ENCODE measurements at places on chromosomes 3 and 15.

- DNase-seq: no peak
These were observed 34.8 kb downstream of the GPR176 start for GRCh38 chr15:39885099-39885777.

- DNase-seq: no peak
These were observed 61.6 kb downstream of the TMEM39A start for GRCh38 chr3:119401503-119402440.

GRCh38 chr3:193452338-193452737 lies 73.8 kb upstream of the ATP13A5 start:
- DNase-seq: no peak

GRCh38 chr3:66431494-66431893 lies 69.3 kb downstream of the LRIG1 start:
- DNase-seq: no peak

DNA sequence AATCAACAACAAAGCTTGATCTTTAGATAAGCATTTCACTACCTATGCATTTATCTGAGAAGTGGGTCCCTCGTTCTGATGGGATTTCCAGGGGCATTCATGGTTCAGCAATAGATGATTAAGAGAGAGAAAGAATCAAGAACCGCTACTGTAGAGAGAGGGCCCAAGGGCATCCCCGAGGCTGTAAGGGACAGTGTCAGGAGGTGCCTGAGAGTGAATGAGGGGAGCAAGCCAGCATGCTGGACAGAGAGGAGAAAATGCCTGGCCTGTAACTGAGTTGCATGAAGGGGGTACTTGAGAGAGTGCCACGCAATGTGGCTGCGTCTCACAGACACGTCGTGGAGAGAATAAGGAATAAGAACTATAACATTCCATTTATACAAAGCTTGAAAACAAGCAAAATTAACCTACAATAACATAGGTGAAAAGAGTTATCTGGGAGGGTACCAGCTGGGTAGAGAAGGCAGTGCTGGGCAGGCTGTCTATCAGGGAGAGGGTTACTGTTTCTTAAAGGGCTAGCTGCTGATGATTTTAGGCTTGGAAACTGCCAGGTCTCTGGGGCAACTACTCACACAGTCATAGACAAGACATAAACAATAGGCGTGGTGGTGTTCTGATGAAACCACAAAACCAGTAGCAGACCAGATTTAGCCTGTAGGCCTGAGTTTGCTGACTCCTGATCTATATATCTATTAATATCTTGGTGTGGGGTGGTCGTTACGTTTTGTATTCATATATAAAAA lies 374.6 kb upstream of the CFAP20DC start:
- no peak for DNase-seq

DNA sequence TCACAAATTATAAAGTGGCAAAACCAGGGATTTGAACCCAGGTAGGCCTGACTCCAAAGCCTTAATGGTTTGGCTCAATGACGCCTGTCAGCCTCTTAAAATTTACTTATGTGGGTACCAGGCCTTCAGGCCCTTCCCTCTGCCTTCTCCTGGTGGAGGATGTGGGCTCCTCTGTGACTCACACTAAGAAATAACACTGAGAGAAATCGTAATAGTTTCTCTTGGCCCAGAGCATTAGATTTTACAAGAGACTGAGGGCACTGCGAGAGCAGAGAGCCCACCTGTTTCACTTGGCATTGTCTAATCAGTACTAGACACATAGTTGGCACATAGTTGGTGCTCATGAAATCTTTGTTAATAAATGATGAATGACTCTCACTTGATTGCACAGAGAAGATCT lies 505.2 kb downstream of the SHQ1 start:
- DNase-seq: peak; percentile 76

DNA sequence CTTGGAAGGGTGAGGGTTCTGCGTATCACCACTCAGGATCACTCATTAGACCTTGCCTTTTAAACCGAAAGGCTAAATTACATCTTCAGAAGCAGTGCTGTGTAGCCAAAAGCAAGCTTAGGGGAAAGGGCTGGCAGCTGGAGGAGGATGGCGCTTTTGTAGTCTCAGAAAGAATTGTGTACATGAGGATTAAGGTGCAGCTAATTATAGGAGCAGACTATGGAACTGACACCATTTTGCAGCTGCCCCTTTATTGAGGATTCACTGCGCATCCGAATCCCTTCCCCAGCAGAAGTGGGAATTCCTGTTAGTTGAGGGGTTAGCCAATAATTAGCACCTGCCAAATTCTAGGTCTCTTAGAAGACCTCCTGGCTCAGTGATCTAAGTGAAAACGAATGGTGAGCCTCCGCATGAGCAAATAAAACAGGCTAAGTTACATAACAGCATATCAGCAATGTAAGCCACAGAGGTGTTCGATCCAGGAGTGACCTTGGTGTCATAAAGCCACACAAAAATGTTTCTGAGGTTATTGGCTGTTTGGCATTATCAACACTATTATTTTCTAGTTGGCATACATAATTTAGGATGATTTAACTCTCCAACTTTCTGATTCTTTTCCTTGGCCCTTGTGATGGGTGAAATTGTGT lies 42.6 kb upstream of the SEMA6D start:
- DNase-seq: no peak

DNA sequence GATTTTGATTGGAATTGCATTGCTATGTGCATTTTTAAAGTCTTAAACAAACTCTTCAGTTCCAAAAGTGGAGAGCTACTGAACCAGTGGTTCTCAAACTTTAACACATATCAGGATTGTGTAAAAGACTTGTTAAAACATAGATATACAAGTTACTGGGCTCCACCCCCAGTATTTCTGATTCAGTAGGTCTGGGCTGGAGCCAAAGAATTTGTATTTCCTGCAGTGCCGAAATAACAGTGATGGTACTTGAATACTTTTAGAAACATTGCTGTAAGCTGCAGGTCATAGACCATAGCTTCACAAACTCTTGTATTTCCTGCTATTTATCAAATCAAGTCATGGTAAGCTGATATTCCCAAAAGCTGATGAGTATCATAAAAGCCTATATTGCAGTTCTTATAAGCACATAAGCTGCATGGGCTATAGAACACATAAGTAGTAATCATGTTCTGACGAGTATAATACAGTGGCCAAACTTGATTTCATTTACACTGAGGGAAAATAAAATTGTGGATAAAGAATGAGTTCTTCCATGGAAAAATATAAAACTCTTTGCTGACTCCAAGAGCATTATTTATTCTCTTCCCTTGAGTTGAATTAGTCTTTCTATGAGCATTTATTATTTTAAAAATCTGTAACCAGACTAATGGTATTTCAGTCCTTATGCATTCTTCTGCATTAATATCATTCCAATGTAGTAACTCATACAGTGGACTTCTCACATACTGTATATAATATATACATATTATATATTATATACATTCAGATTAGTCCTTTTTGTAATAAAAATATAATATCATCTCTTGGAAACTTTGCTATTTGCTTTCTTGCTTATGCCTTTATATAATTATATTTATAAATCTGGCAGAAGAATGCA lies 550.5 kb upstream of the AGTR1 start:
- DNase-seq: no peak

DNA sequence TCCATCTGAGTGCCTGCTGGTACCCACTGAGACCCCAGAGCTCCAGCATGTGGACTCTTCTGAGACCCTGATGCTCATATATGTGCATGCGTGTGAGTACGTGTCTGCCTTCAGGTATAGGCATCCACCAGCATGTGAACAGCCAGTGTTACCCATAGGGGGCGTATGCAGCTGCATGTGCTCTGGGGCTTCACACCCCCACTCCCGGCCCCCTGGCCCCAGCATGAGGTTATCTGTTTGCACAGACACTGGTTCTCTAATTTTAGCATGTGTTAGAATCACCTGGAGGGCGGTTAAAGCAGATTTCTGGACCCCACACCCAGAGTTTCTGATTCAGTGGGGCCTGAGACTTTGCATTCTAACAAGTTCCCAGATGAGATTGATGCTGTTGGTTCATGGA lies 824 bp upstream of the CILP start:
- DNase-seq: no peak

- no peak for DNase-seq
These were observed 295.3 kb upstream of the UBE2E2 start for GRCh38 chr3:22907796-22908195.

- DNase-seq: no peak
These were observed 51.0 kb downstream of the RLBP1 start for GRCh38 chr15:89170364-89170763.

- DNase-seq: no peak
These were observed 44.9 kb downstream of the ST3GAL6 start for GRCh38 chr3:98808071-98808470.

DNA sequence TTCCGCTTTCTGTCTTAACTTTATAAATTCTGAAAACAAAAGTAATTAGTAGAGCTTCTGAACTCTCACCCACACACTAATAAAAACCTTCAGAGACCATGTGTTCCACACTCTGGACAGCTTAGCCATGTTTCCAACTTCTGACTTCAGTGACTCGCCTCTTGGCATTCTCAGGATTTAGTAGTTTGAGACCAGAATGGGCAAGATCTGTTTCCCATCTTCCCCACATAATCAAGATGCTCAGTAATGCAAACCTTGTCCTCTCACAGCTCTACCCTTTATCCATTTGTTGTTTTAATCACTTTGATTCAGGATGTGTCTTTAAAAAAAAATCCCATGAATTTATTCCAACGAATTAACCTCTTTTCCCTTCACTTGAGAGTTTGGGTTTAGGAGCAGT lies 166.6 kb upstream of the SLC24A5 start:
- no peak for DNase-seq

DNA sequence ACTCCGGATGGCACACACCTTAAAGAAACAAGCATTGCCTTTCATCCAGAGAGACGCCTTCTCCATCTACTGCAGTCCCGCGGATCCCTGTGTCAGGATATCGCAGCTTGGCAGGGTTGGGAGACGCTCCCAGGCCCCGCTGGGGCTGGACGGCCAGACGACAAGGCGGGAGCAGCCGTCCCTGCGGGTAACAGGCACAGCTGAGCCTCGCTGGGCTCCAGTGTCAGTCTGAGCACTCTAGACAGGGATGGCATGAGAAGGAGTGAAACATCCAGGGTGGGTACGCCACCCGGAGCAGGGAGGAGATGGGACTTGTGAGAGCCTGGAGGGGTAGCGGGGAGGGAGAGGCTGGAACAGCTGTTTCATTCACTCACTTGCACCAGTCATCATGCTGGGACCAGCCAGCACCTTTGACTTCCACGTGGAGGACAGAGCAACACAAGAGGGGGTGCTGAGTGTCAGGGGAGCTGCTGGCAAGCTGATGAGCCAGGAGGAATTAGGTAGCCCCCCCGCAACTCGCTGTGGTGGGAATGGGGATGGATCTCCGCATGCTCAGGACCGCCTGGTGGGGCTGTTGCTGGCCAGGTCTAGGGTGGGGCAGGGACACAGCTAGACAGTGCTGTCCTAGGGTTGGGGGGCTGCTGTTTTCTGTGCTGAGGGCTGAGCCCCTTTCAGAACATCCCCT lies 31.6 kb upstream of the SNRPA1 start:
- no peak for DNase-seq

DNA sequence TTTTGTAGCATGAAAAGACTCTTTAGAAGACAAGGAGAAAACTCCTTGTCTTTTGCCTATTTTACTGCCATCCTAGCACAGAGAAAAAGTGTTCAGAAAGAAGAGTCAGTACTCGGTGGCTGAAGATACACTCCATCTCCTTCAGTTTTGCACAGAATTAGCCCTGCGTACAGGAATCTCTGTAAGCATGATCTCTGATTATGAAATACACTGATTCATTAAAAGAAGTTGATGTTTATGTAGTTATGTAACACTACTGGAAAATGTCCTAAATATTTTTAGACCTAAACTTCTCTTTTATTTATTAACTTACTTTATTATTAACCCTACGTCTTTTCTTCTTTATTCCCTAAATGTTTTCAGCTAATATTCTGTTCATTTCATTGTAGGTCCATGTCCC lies 138.4 kb downstream of the LEKR1 start:
- DNase-seq: no peak

DNA sequence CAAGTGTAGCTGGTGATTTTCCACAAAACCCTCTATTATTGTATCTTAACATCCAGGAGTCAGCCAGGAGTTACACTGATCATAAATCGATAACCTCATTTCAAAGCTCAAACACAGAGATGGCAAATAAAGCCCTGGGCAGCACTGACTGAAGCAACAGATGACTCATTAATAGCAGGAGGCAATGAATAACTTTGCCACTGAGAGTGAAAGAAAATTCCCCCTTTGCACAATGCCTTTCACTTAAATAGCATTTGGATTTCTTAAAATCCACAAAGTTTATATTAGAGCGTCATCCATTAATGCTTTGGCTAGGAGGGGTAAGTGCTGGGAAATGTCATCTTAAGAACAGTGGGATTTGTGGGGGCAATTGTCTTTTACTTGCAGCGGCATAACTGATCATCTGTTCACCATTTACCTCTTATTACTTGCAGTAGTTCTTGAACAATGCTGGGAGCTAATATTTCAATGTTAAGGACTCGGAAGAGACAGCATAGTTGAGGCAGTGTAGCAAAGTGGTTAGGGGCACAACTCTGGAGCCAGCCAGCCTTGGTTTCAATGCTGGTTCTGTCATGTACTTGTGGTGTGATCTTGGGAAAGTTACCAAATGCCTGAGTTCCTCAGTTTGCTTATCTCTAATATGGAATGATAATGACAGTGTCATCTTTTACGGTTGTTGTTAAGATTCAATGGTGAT lies 630.4 kb upstream of the TBL1XR1 start:
- DNase-seq: no peak

- DNase-seq: no peak
These were observed 138.9 kb upstream of the COL8A1 start for GRCh38 chr3:99499235-99500158.

- DNase-seq: no peak
These were observed 71.0 kb downstream of the PCOLCE2 start for GRCh38 chr3:142817897-142818296.

- no peak for DNase-seq
These were observed 441.3 kb downstream of the MAGI1 start for GRCh38 chr3:65597226-65597951.

- DNase-seq: no peak
These were observed 6.4 kb upstream of the NFKBIZ start for GRCh38 chr3:101842935-101843330.

DNA sequence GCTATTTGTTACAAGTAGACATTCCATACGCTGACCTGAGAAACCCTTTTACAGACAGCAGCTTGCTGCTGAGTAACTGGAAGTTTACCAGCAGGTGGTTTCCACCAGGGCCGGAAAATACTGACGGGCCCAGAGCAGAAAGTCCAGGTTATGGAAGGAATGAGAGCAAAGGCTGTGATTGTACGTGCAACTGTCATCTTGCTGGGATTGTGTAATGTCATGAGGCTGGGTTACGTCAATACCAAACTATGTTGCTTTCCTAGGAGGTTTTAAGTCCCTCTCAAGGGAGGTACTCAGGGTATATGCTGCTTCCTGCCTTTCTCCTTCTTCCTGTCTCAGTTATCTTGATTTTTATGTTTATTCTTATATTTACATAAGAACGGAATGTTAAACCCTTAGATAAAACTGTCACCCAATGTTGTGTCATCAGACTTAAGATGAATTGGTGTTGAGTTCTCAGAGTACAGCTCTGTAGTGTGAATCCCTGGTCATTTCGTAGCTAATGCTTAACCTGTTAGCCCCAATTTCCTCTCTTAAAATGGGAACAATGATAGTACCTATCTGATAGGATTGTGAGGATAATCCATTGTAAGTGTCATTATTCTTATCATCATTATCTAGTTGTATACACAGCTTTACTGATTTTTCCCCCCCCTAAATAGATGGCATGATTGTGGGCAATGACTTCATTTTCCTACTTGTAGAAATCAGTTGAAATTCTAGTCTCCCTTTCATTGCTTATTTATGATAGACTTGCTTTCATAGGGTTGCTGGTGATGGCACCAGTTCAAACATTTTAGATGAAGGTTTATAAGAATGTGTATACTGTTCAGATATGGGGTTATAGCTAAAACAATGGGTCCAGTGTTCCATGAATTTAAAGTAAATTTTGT lies 101.4 kb downstream of the FNDC3B start:
- no peak for DNase-seq

- no peak for DNase-seq
These were observed 11.2 kb upstream of the ACTL6A start for GRCh38 chr3:179551349-179552105.

All from T-helper 1 cell (primary cell).